ENCODE measurements at places on chromosomes 6 and 20.
A peak's percentile ranks its signal among the peaks of the same experiment; 100 is the strongest.

DNA sequence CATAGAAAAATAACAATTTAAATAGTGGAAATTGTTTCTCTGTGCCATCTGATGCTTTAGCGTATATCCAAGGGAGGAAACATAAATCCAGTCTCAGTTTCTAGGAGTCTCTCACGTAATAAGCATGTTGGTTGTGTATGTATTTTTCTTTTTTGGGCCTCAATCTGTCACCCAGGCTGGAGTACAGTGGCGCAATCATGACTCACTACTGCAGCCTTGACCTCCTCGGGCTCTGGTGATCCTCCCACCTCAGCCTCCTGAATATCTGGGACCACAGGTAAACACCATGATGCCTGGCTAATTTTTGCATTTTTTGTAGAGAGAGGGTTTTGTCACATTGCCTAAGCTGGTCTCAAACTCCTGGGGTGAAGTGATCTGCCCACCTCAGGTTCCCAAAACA is 78.6 kb upstream of the PLN start:
- no peak for DNase-seq

DNA sequence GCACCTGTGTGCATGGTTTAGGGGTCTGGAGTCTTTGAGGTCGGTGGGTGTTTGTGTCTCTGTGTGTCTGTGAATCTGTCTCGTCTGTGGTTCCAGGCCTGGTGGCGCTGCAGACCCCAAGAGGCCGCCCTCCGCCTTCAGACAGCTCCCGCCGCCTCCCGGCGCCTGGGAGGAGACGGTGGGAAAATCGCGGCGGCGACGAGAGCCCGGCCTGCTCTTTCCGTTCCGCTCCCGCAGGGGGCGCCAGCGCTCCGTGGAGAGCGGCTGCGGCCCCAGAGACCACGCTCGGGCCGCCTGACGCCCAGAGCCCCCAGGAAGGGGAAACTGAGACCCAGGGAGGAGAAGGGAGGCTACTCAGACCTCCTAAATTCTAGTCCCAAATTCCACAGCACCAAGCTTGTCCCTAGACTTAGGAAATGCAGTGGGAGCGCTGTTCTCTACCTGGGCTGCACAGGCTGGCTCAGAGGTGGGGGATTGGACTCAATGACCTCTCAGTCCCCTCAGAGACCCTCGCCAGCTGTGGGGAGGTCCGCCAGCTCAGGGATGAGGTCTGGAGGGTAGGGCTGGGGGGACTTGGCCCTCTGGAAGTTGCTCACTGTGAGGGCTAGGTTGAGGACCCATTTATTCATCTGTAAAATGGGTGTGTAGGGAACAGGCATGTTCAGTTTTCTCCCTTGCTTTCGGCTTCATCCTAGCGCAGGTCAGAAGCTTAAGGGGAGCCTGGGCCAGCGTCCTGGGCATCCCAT is 36.9 kb upstream of the BLCAP start:
- DNase-seq: peak; percentile 34

DNA sequence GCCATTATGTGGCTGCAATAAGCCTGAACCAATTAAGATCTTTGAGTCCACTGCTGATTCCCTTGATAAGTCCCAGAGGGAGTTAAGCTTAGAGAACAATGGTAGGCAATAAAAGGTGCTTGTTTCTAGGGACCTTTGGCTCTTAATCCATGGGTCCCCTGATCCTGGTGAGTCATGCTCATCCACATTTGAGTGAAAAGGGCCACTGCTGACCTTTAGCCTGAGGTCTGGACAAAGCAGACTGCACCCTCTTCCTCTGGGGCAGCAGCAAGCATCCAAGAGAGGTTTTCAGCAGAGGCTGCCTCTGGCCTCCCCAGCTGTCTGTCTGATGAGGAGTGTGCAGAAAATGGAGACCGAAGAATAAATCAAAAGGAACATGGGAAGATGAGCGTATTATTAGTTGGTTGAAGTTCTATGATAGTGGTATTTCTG is 16.1 kb upstream of the SCGN start:
- DNase-seq: no peak

GRCh38 chr20:51668515-51668914 is 99.7 kb downstream of the ATP9A start:
- DNase-seq: no peak
